ENCODE measurements at places on chromosomes 7 and 10. TPM values are rescaled to one million over a fixed set of nuclear protein-coding genes. Genes with fewer than 3 reads are reported as not detected.

GRCh38 chr10:131473645-131474044 is 162.1 kb upstream of the TCERG1L start:
- H3K4me3 ChIP-seq: no peak overlapping the region
- DNase-seq: no peak
- no peaks in the 10 kb centered on the region for H3K36me3 ChIP-seq
- no peaks in the 10 kb centered on the region for H3K4me1 ChIP-seq

DNA sequence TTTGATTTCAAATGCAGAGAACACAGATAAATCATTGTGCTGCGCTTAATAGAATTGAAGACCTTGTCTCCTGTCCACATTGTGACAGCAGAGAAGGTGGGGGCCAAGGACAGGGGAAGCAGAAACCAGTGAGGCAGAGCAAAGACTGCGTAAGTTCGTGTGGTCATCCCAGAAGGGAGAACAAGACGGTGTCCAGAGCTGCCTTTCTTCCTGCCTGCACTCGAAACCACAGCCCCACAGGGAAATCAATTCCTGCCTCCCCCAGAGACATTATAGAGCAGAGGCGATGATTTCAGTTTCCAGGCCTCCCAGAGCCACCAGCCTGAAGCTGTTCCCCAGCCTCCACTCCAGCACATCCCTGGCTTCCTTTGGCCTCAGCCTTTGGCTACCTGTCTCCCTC is 39.7 kb upstream of the UCN3 start:
- no peaks in the 10 kb centered on the region for H3K27me3 ChIP-seq
- no peak for DNase-seq
- no peak overlapping the region for H3K27ac ChIP-seq
- no peaks in the 10 kb centered on the region for H3K4me1 ChIP-seq
- no peak overlapping the region for H3K4me3 ChIP-seq
- H3K36me3 ChIP-seq: no peaks in the 10 kb centered on the region

GRCh38 chr7:63073286-63073685 is 925.4 kb upstream of the ZNF722 start:
- H3K36me3 ChIP-seq: no peaks in the 10 kb centered on the region
- no peak overlapping the region for H3K27ac ChIP-seq

DNA sequence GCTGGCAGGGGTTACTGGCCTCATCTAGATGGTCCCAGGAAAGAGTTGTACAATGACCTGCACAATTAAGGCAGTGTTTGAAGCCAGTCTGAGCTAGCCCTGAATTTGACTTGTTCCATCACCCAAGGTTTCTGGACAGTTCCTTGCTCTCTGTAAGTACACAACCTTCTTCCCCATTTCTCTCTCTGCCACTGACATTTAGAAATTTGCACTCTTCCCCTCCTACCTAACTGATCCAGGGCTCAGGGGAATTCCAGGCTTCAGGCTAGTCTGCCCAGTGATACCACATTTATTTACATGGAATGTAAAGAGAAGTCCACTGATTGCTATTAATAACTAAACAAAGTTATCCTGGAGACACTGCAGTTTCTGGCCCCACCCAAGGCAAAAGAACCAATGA is 139.0 kb upstream of the GPR26 start:
- no peaks in the 10 kb centered on the region for H3K36me3 ChIP-seq
- no peaks in the 10 kb centered on the region for H3K4me1 ChIP-seq
- no peak for DNase-seq
- H3K27ac ChIP-seq: no peak overlapping the region

GRCh38 chr10:122467701-122468100 is 6.3 kb downstream of the HTRA1 start:
- H3K27me3 ChIP-seq: peaks cover 8% of the 10 kb centered on the region
- no peak overlapping the region for H3K27ac ChIP-seq

DNA sequence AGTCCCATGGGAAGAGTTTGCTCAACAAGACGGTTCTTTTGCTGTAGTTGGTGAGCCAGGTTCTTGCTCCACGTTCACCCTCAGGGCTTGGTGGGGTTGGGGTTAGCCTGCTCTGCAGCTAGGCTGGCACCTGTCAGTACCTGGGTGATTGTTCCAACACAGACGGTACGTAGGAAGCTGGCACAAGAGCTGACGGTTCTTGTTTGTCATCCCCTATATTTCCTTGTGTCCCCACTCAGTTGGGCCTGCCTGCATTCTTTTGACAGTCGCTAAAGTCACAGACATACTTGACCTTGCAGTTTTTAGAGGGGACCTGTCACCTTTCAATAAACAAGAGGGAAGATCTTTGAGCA is 40.2 kb upstream of the SYPL1 start:
- H3K4me1 ChIP-seq: peaks cover 34% of the 10 kb centered on the region
- DNase-seq: no peak
- no peak overlapping the region for H3K4me3 ChIP-seq
- no peak overlapping the region for H3K27ac ChIP-seq
- H3K36me3 ChIP-seq: no peaks in the 10 kb centered on the region

DNA sequence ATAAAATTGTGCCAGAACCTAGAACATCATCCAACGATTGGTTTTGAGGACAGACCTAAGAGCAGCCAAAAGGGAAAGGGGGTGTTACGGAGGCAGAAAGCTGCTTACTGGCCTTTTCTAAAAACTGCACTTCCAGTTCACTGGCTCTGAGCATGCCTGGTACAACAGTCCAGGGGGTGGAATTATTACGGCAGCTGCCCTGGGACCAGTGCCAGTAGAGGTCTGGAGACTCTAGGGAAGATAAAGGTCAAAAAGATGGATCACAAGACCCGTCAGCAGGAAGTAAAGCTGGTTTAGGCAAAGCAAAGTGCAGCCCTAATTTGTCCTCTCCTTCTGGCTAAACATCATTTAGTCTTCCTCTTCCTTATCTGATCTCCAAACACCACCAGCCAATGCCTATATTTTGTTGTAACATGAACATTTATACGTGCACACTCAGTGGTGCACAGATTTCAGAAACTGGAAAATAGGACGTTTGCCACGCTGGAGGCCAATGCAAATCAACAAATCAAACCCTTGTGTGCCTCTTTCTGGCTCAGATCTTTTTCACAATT is 216.4 kb upstream of the DPP6 start:
- no peak for DNase-seq
- H3K27ac ChIP-seq: no peak overlapping the region
- H3K4me1 ChIP-seq: no peaks in the 10 kb centered on the region
- H3K4me3 ChIP-seq: no peak overlapping the region
- no peaks in the 10 kb centered on the region for H3K36me3 ChIP-seq

DNA sequence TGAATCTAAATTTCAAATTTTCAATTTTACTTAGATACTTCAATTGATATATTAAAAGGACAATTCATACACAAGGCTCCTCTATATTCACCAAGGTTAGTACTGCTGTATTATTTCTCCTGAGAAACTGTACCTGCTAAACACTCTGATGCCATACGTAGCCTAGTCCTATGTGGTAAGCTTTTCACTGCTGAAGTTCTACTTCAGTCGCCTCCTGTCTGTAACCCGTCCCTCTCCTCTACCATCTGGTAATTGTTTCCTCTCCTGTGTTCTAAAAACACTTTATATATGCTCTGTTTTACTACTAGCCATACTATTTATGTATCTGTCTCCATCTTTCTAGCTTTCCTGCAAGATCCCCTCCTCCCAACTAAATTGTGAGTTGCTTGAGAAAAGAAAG is 20.2 kb downstream of the PDZD8 start:
- no peaks in the 10 kb centered on the region for H3K36me3 ChIP-seq
- H3K27ac ChIP-seq: no peak overlapping the region
- peaks cover 15% of the 10 kb centered on the region for H3K4me1 ChIP-seq
- no peak for DNase-seq

DNA sequence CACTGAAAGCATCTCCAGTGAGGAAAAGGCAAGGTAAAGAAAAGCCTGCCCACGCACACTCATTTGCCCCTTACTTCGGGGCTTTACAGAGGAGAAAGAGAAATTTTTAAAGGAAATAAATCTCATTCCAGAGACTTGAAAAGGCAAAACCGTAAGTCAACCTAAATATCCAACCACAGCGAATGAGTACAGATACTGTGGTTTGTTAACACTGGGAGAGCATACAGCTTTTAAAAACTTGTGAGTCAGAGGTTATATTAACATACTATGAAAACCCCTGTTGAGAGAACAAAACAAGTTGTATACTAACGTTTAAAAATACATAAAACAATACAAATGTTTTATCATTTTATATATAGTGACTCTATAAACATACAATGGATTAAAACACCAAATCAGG is 28.6 kb upstream of the ST7 start:
- H3K4me1 ChIP-seq: no peaks in the 10 kb centered on the region
- H3K27ac ChIP-seq: no peak overlapping the region
- no peak overlapping the region for H3K4me3 ChIP-seq
- H3K27me3 ChIP-seq: no peaks in the 10 kb centered on the region
- no peak for DNase-seq

DNA sequence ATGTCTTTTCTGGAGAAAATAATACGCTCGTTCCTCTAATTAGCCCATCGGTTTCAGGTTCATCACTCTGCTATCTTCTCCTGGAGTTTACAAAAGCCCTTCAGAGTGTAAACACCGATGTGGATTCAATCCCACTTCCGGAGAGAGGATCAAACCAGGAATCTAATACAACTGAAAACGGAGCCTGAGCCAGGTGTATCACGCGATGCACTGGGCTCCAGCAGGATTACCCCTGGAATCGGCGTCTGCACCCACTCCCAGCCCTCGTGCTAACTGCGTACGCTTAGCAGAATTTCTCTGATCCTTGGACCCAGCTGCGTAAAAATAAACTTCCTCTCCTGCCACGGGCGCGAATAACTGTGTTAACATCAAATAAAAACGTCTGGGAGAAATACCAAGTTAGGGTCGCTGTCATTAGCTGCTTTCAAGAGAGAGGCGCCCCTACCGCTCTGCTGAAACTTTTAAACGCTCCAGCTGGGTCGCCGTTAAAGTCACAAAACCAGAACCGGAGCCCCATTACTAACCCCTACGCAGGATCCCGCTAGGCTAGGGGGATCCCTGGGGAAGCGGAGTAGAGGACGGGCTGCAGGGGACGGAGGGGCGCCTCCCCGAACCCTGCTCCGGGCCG is 502 bp downstream of the ZNF3 start:
- peaks cover 3% of the 10 kb centered on the region for H3K36me3 ChIP-seq
- H3K27ac ChIP-seq: peak overlapping the region; percentile 46
- no peak for DNase-seq
- peak overlapping the region; percentile 74 for H3K4me3 ChIP-seq

DNA sequence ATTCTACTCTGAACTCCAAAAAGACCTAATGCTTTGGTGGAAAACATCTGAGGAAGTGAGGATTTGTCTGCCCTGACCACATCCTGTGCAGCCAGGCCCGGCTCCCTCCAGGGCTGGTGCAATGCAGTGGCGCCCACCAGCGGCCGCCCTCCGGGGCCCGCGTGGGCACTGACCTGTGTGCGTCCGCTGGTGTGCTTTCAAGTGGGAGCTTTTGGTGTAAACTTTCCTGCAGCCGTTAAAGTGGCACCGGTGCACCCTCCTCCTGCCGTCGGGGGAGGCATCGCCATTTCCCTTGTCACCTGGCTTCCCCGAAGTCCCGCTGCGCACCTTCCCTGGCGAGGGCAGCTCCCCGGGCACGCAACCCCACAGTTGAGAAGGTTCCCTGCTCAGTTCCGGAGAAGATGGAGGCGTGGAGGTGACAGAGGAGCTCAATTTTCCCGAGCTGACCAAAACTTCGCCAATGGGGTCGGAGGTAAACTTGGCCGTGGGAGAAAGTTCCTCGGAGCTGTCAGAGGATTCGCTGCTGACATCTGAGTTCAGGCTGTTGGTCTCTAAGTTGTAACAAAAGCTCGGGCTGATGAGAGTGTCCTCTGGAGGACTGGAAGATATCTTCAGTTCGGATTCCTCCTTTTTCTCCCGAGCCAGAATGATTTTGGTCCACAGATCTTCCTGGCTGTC is 3.4 kb downstream of the KLF6 start:
- no peak for DNase-seq
- peaks cover 70% of the 10 kb centered on the region for H3K4me1 ChIP-seq

Gene RET
- not detected for total RNA-seq

Gene VWDE
- 0.70 TPM for total RNA-seq

Gene SRRM3
- 1.7 TPM for total RNA-seq

Gene UPK3B
- total RNA-seq: 9.1 TPM

Gene CRPPA
- total RNA-seq: 7.9 TPM

Gene CALY
- not detected for total RNA-seq

Gene NEUROG3
- not detected for total RNA-seq

Gene POM121
- 83.1 TPM for total RNA-seq

Gene SEMA4G
- total RNA-seq: 81.2 TPM

Gene RADIL
- not detected for total RNA-seq

Gene PRSS37
- not detected for total RNA-seq
